ENCODE measurements at places on chromosomes 7 and 10.

DNA sequence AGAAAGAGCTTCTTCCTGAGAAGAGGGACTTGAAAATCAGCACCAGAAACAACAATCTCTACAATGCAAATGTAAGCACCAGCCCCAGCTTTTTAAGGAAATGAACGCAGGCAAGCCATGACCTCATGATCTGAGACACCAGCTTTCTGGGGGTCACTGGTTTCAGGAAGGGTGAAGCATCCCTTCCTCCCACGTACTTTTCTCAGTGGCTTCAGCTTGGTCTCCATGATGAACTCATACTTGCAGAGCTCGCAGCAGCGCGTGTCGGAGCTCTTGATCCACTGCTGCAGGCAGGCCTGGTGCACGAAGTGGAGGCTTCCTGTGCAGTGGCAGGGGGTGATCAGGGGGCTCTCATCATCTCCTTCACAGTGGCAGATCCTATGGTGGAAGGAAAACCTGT lies 87.0 kb downstream of the ALOX5 start:
- no peak for DNase-seq

DNA sequence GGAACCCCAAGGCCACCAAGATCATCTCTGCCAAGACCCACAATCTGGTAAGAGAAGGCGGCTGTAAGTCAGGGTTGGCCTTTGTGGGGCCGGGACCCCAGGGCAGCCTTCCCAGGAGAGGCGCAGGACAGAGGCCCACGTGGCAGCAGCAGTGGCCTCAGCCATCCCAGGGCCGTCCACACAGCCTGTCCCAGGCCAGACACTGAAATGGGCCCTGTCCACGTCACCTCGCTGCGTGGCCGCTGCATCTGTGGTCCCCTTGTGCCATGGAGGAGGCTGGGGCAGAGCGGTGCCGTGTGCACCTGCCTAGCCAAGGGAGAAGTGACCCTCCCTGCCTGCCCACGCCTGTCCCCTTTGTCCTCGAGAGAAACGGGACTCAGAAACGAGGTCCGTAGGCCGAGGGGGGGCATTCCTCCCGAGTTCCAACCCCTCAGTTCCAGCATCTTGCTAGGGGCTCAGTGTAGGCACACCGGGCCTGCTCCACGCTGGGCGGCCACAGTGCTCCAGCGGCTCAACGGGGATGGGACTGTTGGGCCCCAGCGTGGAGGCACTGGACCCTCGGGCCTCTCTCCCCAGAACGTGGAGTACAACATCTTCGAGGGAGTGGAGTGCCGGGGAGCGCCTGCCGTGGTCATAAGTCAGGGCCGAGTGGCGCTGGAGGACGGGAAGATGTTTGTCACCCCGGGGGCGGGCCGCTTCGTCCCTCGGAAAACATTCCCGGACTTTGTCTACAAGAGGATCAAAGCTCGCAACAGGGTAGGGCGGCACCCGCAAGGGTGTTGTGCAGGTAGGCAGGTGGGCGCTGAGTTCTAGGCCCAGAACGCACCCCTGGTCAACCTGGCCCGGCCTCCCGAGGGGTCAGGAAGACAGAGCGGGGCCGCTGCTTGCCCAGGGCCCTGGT lies 15.6 kb downstream of the DPYSL4 start:
- DNase-seq = no peak

DNA sequence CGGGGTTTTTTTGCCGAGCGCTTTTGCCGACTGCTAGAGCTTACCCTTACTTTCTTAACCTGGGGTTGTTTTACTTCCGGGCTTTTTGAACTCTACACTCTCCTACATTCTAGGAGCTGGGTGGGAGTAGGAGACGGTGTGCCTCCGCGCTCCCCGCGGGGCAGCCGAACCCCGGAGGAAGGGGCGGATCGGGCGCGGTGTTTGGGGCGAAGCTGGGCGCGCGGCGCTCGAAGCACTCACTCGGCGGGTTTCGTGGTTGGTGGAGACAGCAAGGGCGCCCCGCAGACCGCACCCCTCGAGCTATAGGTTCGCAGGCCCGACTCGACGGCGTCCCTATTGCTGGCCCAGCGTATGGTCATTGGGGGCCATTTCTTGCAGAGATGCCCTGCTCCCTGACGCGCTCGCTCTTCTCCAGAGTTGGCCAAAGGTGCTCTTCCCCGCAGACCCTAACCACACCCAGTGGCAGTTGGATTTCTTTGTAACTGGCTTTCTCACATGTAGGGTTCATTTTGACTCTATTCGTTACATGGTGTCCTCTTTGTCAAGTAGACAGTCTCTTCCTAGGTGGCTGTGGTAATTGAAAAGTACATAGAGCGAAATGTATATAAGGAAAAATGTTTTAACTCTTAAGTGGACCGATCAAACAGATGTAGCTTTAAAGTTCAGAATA lies 364 bp downstream of the ZNF518A start:
- DNase-seq = peak; percentile 50

DNA sequence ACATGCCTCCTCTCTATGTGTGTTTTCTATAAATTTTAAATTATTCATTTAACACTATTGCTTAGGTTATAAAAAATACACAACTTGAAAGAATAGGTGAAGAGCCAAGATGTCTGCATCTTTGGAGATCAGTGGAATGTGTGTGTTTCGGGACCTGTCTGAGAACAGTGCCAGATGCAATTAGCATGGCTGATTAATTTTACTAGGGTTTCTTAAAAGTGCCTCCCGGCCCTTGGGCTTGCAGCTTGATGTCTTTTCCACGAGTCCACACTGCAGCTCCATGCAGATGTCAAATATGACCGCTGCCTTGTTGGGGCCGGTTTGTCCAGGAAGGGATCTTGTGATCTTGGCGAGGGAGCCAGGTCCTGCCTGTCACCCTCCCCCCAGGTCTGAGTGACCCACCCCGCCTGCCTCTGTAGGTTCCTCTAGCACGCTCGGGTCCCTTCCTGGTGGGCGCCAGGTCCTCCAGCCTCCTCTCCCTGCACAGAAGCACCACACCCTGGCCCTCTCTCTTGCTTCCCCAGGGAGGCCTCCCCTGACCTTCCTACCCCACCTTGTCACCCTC lies 20.7 kb downstream of the LHPP start:
- DNase-seq = no peak

- DNase-seq = no peak
Measured at GRCh38 chr10:112131996-112132395, 51.6 kb downstream of the GPAM start.

Data from NCI-H1694 treated with DMSO at 0.1 percent for 48 hours (cell line).